BE2C (cell line): ENCODE measurements at places on chromosomes 1 and 21.
A peak's percentile ranks its signal among the peaks of the same experiment; 100 is the strongest.

DNA sequence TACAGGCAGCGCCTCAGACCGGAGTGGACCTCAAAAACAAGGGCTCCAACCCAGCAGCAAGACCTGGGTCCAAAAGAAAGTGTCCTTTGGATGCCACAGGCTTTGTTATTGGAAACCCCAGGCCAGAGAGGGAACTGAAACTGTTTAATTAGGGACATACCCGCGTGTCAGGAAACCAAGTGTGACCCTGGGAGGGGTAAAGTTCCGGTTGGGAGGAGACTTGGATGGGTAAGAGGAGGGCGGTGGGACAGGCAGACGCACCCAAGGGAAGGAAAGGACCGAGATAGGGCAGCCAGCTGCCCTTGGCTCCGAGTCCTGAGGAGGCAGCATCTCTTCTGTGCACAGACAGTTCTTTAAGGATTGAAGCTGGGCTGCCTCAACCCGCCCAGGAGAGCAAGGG is 71.4 kb downstream of the CDC7 start:
- no peak for DNase-seq

DNA sequence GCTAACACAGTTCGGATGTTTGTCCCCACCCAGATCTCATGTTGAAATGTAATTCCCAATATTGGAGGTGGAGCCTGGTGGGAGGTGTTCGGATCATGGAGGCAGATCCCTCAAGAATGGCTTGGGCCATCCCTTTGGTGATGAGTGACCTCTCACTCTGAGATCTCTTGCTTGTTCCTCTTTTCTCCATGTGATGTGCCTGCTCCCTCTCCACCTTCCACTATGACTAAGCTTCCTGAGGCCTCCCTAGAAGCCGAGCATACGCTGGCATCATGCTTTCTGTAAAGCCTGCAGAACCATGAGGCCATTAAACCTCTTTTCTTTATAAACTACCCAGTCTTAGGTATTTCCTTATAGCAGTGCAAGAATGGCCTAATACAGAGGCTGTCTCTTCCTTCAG is 8.1 kb upstream of the PLA2G5 start:
- no peak for DNase-seq

DNA sequence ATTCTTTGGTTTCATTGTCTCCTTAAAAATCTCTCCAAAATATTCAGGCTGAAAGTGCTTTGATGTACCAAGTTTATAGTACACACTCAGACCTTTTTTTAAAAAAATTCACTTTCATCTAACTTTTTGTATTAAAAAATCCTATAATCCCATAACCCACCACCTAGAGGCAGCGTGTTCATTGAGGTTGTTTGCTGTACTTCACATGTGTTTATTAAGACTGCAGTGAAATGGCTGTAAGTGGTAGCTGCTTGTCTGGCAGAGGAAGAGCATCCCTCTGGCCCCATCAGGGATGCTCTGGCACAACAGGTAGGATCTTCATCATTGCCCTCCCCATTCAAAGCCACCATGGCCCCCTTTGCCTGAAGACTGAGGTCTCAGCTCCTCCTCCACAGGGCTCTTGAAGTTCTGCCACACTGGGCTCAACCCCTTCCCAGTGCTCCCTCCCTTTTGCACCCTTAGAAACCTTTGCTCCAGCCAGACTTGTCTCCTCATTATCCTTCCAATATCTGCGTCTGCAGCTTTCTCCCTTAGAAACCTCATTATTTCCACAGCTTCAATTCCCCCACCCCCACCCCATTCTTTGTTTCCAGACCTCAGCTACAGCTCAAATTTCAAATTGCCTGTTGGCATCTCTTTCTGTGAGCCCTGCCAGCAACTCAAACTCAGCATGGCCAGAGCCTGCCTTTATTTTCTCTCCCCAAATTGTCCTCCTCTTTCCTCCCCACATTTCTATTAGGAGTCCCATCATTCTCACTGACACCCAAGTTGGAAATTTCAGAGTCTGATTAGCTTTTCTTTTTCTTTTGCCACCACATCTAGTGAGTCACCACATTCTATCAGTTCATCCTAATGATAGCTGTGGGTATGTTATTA is 369.6 kb upstream of the USP24 start:
- DNase-seq, result no peak

DNA sequence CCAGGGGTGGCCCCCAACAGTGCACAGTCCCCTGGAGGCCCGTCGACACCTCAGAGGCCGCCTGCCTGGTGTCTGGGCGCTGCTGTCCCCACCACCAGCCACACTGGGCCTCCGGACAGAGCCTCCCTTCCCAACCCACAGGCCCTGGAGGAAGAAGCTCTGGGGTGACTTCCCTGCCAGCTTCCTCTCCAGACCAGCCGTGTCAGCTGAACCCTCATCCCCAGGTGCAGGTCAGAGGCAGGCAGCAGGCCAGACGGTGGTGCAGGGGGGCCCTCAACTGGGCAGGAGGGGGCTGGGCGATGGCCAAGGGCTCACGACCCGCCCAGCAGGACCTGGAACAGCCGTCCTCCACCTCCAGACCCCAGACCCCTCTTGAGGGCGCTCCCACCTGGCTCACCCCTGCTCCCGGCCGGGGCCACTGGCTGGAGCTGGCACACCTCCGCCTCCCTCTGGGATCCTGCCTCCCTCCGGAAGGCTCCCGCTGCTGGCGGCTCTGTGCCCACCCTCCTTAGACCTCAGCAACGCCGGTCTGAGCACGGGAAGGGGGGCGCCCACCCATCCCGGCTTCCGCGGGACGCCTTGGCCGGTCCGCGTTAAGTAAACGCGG is 520 bp downstream of the TNFRSF18 start:
- DNase-seq, result peak; percentile 11

- no peak for DNase-seq
Observed at GRCh38 chr1:35936838-35937237, 5.9 kb downstream of the AGO3 start.

GRCh38 chr21:19350286-19350685 is 946.7 kb upstream of the TMPRSS15 start:
- no peak for DNase-seq

GRCh38 chr1:166839600-166840308 is 479 bp downstream of the POGK start:
- peak; percentile 65 for DNase-seq

- DNase-seq, result no peak
Observed at GRCh38 chr1:159827102-159827490, 423 bp downstream of the SLAMF8 start.

DNA sequence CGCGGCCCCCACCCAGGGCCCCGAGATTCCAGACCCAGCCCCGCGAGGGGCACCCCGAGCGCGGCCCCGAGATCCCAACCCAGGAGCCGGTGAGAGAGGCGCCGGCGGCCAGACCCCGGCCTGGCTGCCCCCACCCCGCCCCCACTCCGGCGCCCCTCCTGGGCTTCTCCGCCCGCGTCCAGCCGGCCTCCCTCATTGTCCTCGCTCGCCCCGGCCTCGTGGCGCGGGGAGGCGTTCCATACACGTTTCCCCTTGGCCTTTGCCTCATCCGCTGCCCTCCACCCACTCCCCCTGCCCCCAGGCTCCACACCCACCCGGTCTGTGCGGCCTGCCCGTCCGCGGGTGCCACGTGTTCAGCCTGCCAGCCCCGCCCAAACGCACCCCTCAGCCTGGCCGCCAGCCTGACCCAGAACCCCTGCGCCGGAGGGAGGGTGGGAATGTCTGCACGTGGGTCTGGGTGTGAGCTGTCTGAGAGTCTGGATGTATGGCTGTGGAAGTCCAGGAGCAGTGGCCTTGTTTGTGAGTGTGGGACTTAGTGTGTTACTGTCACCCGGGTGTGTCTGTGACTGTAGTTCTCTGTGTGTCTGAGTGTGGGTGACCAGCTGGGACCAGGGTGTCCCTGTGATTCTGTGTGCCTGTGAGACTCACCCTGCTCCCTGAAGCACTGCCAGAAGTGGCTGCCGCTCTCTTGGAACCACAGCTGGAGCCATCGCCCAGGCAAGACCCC is 681 bp downstream of the B4GALT2 start:
- peak; percentile 63 for DNase-seq

DNA sequence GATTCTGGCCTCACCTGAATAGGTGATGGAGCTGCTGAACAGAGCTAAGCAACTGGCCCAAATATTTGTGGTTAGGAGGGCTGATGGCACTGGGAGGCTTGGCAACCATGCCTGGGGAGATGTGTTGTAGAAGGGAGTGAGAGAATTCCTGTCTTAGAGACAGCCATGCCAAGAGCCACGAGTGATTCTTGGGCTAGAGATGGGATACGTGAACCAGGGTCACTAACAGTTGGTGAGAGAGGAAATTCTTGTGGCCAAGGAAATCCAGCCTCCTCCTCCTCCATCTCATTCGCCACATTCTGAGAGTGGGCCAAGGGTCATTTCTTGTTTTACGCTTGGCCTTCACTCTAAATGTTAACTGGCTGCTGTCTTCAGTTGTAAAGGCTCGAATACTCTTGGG is 46.3 kb downstream of the NGF start:
- no peak for DNase-seq

GRCh38 chr1:1237874-1238701 is 6.1 kb downstream of the B3GALT6 start:
- DNase-seq, result no peak

DNA sequence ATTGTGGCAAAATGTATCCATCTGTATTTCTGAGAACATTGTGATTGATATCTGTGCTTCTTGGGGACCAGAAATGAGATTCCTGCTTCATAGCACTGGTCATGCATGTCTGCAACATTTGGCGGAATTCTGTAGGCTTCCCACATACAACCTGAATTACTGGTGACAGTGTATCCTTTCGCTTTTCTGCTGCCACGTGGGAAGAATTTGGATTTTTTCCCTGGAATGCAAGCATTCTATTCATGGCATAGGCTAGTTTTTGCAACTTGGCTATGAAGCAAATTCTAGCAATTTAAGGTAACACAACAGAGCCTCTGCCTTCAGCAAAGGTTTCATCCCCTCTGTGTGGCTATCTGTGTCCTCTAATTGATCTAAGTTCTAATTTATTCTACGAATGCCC is 85.9 kb downstream of the BCAR3 start:
- DNase-seq, result no peak

DNA sequence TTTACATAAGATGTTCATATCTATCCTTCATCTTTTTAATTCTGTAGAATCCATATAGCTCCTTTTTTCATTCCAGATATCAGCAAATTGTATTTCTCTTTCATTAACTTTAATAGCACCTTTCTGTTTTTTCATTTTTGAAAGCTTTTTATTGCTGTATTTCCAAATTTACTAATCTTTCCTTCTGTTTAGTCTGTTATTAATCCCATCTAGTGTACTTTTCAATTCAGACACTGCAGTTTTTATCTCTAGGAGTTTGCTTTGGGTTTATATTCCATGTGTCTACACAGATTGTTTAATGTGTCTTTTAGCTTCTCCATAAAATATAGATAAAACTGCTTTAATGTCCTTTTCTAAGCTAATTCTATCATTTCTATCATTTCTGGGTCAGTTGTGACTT is 37.4 kb upstream of the GUCA2A start:
- no peak for DNase-seq

DNA sequence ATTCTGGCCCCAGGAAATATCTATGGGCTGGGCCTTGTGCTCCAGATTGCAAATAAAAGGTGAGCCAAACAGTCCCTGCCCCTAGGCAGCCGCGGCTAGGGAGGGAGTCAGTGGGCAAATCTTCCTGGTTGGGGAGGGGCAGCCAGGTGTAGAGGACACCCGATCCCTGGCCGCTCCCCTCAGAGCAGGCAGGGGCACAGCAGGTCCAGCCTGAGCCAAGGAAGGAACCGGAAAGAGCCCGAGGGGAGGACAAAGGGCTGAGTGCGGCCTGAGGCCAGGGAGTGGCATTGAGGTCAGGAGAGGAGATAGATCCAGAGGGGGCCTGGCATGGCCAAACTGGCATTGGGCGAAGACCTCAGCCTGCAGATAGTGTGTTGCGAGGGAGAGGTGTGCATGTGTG is 36.6 kb upstream of the ARF1 start:
- no peak for DNase-seq

DNA sequence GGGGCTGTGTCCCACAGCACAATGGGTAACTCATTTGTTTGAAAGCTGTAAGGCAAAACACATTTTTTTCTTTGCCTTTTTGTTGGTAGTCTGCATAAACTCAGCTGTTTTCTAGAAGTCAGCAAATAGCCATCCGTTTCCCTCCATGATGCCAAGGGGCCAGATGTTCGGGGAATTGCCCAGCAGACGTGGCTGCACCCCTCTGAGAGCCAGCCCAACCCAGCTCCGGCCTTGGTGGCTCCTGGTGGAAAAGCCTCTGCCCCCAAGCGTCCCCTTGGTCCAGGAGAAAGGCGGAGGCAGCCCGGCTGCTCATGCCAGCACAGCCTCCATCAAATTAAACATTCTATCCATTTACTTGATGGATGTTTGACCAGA is 58.4 kb upstream of the ADARB1 start:
- no peak for DNase-seq

- peak; percentile 82 for DNase-seq
Observed at GRCh38 chr1:110630839-110631663, 24.9 kb upstream of the KCNA2 start.

- DNase-seq, result peak; percentile 33
Observed at GRCh38 chr21:30434033-30434631, 4.1 kb downstream of the KRTAP13-4 start.

DNA sequence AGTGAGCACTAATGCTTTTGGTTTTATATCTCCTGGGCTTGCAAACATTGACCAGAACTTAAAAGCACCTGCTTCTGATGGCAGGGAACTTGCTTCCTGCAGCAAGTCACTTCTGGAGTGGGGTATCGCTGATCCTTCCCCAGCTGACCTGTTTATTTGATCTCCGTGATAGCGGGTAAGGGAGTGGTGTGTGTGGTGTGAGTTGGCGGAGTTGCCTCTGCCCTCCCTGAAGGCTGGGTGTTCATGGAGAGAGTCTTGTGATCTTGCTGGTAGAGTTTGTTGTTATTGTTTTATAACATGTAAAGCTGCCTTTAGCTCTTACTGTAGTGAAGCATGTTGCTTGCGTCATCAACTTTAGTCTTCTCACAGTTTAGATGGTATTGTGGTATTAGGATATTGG is 3.9 kb downstream of the MFN2 start:
- DNase-seq, result no peak

DNA sequence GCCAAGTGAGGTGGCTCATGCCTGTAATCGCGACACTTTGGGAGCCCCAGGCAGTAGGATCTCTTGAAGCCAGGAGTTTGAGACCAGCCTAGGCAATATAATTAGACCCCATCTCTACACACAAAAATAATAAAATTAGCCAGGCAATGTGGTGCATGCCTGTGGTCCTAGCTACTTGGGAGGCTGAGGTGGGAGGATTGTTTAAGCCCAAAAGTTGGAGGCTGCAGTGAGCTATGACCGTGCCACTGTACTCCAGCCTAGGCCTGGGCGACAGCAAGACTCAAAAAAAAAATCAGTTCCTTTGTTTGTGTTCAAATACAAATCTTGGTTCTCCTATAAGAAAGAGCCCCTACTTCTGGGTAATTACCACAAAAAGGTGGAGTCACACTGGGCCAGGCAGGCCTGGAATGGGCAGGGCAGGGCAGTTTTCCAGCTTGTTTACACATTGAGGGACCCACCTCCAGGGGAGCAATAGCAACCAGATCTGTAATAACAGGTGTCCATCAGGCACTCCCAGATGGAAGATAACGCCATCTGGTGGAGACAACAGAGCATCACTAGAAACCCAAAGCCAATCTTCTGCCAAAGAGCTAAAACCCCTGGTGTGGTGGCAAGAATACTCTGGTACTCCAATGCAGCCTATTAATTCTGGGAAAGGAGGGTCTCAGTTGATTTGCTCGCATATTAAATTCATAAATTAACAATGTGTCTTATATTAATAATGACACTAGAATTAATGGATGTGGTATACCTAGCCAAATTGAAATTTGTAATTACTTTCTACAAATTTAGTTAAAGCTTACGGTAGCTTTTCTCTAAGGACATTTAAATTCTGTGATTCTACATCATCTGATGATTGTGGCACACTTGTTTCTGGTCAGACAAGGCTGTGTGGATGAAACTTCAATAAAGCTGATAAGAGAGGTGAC is 13.2 kb downstream of the PPP1R15B start:
- peak; percentile 81 for DNase-seq

- peak; percentile 40 for DNase-seq
Observed at GRCh38 chr1:67766141-67766978, 66.9 kb downstream of the GNG12 start.
